ENCODE measurements at places on chromosomes 5 and 9.

DNA sequence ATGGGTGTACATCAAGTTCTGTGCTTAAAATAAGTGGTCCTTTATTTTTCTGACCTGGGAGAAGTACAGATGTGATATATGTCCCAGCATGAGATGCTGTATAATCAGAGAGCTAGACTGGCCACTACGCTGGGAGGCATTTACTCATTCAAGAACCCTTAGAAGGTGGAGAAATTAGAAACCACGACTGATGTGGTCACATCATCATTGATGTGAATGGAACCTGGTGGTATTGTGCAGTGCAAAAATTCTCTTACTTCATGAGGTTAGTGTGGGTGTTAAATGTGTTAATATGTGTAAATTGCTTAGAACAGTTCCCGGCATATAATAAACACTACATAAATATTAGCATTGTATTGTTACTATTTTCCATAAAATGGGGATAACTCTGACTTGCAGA lies 69.5 kb upstream of the CKMT2 start:
- DNase-seq = no peak

DNA sequence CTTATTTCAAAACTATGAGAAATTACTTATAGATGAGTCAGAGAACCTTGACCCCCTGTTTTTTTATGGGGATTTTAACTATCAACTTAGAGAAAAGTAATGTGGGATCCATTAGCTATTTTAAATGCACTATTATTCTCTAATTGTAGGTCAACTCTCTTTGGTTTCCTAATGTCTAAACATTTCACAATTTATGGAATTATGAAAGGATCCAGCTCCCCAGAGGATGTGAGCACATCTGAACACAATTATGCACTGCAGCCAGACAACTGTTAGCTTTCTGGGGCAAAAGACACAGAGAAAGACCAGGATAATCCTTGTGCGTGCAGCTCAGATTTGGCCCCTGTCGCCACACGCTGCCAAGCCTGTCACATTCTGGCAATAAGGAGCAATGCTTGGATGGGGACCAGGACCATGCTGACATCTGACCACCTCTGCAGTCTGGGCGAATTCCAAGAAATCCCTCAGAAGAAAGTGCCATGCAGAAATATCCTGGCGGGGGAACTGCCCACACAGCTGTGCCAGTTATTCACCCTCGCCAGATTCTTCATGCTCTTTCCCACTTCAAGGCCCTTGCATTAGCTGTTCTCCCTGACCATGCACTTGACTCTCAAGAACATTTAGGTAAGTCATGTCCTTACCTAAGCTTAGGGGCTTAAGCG lies 22.2 kb upstream of the CMBL start:
- DNase-seq = peak; percentile 94

DNA sequence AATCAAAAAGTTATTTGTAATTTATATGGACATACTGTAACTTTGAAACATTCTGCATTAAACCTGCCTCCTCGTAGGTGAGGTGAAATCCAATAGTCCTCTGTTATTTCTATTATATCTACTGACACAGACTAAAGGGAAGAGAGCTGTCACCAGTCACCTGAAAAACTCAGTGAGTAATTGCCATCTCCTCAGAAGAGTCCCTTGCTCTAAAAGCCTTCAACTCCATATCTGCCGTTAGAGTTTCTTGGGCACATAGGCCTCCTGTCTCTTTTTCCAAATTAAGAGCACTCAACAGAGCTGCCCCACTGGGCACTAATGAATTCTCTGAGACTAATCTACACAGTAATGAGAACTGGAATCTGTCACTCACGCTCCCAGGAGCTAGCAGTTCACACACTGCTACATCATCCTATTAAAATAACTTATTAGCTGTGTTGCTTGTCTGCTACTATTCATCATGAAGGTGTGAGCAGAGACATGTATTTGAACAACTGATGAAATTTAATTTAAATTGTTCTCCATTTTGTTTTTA lies 67.3 kb upstream of the VCAN start:
- no peak for DNase-seq

GRCh38 chr5:136194576-136194975 lies 1.6 kb upstream of the SMIM32 start:
- DNase-seq = no peak

GRCh38 chr5:42572313-42572712 lies 149.1 kb downstream of the GHR start:
- DNase-seq = no peak

GRCh38 chr5:150066436-150066835 lies 19.9 kb downstream of the CSF1R start:
- DNase-seq = no peak

GRCh38 chr5:173664154-173664526 lies 47.7 kb upstream of the BOD1 start:
- DNase-seq = no peak
